ENCODE measurements at places on chromosomes 16 and 17. TPM values are rescaled to one million over a fixed set of nuclear protein-coding genes. Genes with fewer than 3 reads are reported as not detected.

DNA sequence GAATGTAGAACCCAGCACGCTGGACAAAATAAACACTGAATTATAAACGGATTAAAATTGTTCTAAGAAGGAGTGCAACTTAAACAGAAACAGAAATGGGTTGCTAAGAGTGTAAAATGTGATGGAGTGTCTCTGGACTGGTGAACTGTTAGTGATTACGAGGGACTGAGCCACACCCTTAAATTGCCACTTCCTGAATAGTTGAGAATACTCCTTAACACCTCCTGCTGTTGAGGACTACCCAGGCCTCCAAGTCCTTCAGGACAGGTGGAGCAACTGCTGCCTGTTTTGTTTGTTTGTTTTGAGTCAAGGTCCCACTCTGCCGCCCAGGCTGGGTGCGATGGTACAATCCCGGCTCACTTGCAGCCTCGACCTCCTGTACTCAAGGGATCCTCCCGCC, 25.8 kb upstream of the IRF8 start:
- no peak overlapping the region for H3K4me3 ChIP-seq
- no peak for DNase-seq
- no peaks in the 10 kb centered on the region for H3K4me1 ChIP-seq
- H3K27me3 ChIP-seq, result no peaks in the 10 kb centered on the region

GRCh38 chr16:50270510-50271147, 4.3 kb downstream of the ADCY7 start:
- H3K27ac ChIP-seq, result no peak overlapping the region
- no peaks in the 10 kb centered on the region for H3K27me3 ChIP-seq
- no peaks in the 10 kb centered on the region for H3K36me3 ChIP-seq
- DNase-seq, result no peak

DNA sequence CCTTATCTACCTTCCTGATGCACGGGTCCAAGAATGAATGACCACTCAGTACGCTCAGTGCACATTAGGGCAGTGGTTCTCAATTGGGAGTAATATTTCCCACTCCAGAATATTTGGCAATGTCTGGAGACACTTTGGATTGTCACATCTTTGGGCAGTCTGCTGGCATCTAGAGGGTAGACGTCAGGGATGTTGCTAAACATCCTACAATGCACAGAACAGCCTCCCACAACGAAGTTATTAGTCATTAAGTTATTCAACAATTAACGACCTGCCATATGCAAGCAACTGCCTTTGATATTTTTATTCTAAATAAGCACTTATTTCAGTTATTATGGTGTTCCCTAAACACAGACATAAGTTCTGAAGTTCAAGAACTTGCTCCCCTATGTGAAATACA, 669.3 kb downstream of the TOX3 start:
- H3K4me1 ChIP-seq, result no peaks in the 10 kb centered on the region
- no peaks in the 10 kb centered on the region for H3K36me3 ChIP-seq
- no peaks in the 10 kb centered on the region for H3K27me3 ChIP-seq

- H3K27ac ChIP-seq, result no peak overlapping the region
- peaks cover 1% of the 10 kb centered on the region for H3K36me3 ChIP-seq
- H3K4me3 ChIP-seq, result no peak overlapping the region
- H3K4me1 ChIP-seq, result peaks cover 17% of the 10 kb centered on the region
- H3K27me3 ChIP-seq, result no peaks in the 10 kb centered on the region
Observed at GRCh38 chr17:2705263-2705662, 6.3 kb downstream of the CLUH start.

GRCh38 chr17:8719291-8720246, 25.1 kb downstream of the CCDC42 start:
- no peak for DNase-seq
- no peaks in the 10 kb centered on the region for H3K4me1 ChIP-seq
- H3K27ac ChIP-seq, result no peak overlapping the region
- no peaks in the 10 kb centered on the region for H3K27me3 ChIP-seq

GRCh38 chr17:50604513-50604912, 30.2 kb upstream of the ABCC3 start:
- DNase-seq, result no peak
- H3K36me3 ChIP-seq, result no peaks in the 10 kb centered on the region
- no peak overlapping the region for H3K27ac ChIP-seq
- no peak overlapping the region for H3K4me3 ChIP-seq
- no peaks in the 10 kb centered on the region for H3K4me1 ChIP-seq

- H3K4me1 ChIP-seq, result no peaks in the 10 kb centered on the region
- H3K36me3 ChIP-seq, result no peaks in the 10 kb centered on the region
- no peak within 1 kb of the TSS for H3K4me3 ChIP-seq
- no peaks in the 10 kb centered on the region for H3K27me3 ChIP-seq
- H3K27ac ChIP-seq, result no peak within 1 kb of the TSS
- no peak for DNase-seq
Observed at GRCh38 chr17:2796164-2797125, at the start of gene RAP1GAP2. Gene RAP1GAP2 (plus strand): TSS chr17:2796438. CDS start chr17:2796528, 90 bp downstream.

DNA sequence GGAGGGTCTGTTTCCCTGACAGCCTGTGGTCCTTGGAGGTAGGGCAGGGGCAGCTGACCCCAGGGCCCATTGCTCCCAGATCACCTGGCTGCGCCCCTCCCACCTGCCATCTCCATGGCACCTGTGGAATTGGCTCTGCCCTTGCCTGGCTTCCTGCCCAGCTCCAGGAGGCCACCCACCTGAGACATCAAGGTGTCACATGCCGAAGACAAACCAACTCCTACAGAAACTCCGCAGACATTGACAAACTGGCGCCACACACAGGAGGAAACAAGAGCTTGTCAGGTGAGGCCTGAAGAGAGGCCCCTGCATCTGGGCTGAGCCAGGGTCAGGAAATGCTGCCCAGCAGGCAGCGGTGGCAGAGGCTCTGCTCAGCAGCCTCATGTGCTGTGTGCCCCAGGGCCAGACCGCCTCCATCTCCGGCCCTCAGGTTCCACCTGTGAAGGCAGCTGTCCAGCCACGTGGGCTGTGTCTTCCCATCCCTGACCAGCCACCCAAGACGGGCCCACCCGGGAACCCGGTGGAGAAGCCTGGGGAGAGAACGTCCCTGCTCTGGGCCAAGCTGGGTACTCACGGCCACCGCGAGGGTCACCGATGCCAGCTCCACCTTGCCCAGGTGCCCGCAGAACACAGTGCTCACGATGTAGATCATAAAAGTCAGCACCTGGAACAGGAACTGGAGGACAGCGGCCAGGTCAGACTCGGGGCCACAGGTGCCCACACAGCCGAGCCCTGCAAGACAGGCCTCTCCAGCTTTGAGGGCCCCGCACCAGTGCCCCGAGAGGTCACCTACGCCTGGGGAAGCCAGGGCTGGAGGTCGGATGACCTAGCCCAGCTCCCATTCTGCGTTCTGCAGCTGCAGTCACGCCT, 1.6 kb downstream of the SLC47A2 start:
- no peak overlapping the region for H3K4me3 ChIP-seq
- no peaks in the 10 kb centered on the region for H3K36me3 ChIP-seq
- no peak overlapping the region for H3K27ac ChIP-seq
- no peaks in the 10 kb centered on the region for H3K4me1 ChIP-seq

- peak overlapping the region; percentile 14 for H3K4me3 ChIP-seq
- peaks cover 5% of the 10 kb centered on the region for H3K4me1 ChIP-seq
- DNase-seq, result no peak
- no peaks in the 10 kb centered on the region for H3K36me3 ChIP-seq
Observed at GRCh38 chr17:27333410-27333980, 39.6 kb downstream of the WSB1 start.

GRCh38 chr17:26782153-26782552, 511.8 kb upstream of the WSB1 start:
- no peaks in the 10 kb centered on the region for H3K27me3 ChIP-seq
- H3K4me3 ChIP-seq, result no peak overlapping the region
- peak; percentile 24 for DNase-seq
- no peaks in the 10 kb centered on the region for H3K4me1 ChIP-seq

DNA sequence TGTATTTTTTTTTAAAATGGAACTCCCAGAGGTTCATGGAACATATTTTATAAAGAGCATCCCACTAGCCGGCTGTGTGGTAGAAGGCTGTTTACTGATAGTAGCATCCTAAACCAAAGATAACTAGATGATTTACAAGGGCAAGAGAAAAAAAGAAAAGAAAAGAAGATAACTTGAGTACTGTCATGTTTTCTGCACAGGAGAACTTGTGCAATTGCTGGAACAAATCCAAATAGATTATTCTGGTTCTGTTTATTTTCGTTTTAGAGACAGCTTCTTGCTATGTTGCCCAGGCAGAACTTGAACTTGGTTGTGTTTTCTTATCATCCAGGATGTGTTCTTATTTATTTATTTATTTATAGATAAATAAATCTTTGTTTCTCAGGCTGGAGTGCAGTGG, 20.9 kb upstream of the PPM1D start:
- H3K27me3 ChIP-seq, result no peaks in the 10 kb centered on the region
- no peak overlapping the region for H3K4me3 ChIP-seq
- no peak overlapping the region for H3K27ac ChIP-seq
- no peaks in the 10 kb centered on the region for H3K36me3 ChIP-seq
- DNase-seq, result no peak
- H3K4me1 ChIP-seq, result no peaks in the 10 kb centered on the region

GRCh38 chr17:28081467-28081866, 39.0 kb downstream of the NLK start:
- H3K36me3 ChIP-seq, result no peaks in the 10 kb centered on the region
- no peak overlapping the region for H3K4me3 ChIP-seq
- no peaks in the 10 kb centered on the region for H3K27me3 ChIP-seq
- H3K4me1 ChIP-seq, result peaks cover 21% of the 10 kb centered on the region
- H3K27ac ChIP-seq, result no peak overlapping the region

DNA sequence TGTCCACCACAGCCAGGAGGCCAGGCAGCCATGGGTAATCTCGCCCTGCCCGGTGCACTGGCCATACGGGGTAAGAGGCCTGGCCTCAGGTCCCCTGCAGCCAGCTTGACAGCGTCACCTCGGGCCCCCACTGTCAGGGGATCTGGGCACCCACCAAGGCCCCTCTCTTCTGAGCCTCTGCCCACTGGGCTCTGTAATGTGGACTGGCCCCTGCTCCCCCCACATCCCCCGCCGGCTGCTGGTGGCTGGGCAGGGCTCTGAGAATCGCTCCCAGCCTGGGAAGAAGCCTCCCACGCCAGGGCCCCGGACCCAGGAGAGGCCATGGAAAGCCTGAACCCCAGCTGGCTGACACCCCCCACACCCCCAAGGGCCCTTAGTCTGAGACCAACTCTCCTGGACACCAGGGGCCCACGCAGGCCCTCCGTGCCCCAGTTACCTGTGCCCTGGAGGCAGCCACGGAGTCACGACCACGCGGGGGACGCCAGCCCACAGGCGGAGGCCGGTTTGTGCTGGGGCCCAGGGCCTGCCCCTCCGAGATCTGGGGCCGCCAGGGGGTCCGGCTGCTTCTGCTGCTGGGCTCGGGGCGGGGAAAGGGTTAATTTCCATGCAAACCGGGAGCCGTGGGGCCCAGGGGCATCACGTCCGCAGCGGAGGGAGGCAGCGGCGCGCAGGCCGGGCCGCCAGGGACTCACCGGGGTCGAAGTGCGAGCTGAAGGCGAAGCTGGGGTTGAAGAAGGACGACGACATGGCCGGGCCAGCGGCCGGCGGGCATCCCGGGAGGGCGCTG, at the start of gene PVALEF:
Gene PVALEF, plus strand, starts transcription at position 262 of the 787 bp plus-strand sequence. CDS start 15,720 bp downstream, outside the sequence.
- H3K27ac ChIP-seq, result peak within 1 kb of the TSS; percentile 93
- peaks cover 21% of the 10 kb centered on the region for H3K4me1 ChIP-seq
- H3K4me3 ChIP-seq, result peak within 1 kb of the TSS; percentile 78
- no peaks in the 10 kb centered on the region for H3K27me3 ChIP-seq

GRCh38 chr16:16124438-16124837, 98.9 kb downstream of the ABCC6 start:
- H3K4me3 ChIP-seq, result no peak overlapping the region
- no peak for DNase-seq

DNA sequence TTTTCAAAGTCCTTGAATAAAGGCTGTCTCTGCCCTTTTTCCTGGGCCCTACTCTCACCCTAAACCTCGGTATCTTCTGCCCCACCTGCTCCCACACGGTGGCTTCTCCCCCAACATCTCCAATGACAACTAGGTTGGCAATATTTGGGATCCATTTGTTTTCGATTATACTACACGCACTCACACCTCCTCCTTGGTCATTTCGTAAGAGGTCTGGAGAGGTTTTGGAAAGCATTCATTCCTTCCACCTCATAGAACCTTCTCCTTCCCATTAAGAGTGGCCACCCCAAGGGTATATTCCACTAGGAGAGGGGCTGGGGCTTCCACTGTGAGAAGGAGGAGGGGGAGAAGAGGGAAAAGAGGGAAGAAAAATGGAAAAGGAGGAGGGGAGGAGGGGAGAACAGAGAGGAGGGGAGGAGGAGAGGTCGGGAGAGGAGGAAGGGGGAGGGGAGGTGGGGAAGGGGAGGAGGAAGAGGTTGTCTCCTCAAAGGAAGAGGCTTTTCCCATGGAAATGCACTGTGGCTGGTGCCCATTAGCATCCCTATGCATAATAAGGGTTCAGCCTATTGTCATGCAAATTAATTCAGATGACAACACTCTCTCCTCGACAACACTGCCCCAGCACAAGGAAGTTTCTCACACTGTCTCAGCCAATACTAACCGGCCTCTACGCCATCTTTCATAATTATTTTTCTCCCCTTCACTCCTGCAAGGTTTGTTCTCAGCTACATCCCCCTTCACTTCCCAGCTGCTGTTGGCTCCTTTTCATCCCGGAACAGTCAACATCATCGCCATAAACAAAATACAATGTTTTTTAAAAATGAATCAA, 30.0 kb downstream of the SOX9 start:
- no peak overlapping the region for H3K4me3 ChIP-seq
- no peaks in the 10 kb centered on the region for H3K36me3 ChIP-seq
- H3K4me1 ChIP-seq, result no peaks in the 10 kb centered on the region
- H3K27me3 ChIP-seq, result no peaks in the 10 kb centered on the region

GRCh38 chr17:58577696-58578095, 63.3 kb upstream of the MTMR4 start:
- H3K4me3 ChIP-seq, result no peak overlapping the region
- no peaks in the 10 kb centered on the region for H3K4me1 ChIP-seq
- H3K36me3 ChIP-seq, result no peaks in the 10 kb centered on the region
- H3K27me3 ChIP-seq, result no peaks in the 10 kb centered on the region

- no peak overlapping the region for H3K4me3 ChIP-seq
- peaks cover 3% of the 10 kb centered on the region for H3K4me1 ChIP-seq
- no peak overlapping the region for H3K27ac ChIP-seq
- no peaks in the 10 kb centered on the region for H3K27me3 ChIP-seq
- DNase-seq, result no peak
- no peaks in the 10 kb centered on the region for H3K36me3 ChIP-seq
Observed at GRCh38 chr17:81143200-81143527, 22.1 kb upstream of the PVALEF start.

Gene PRSS27
- total RNA-seq, result 0.51 TPM

Gene SRCIN1
- 7.5 TPM for total RNA-seq

Gene HBM
- not detected for total RNA-seq

Gene PPP1R27
- not detected for total RNA-seq

Gene MT1M
- total RNA-seq, result 10.8 TPM

Gene JPT2
- total RNA-seq, result 21.7 TPM

Gene WNT3
- 0.72 TPM for total RNA-seq

Gene NT5C
- 32.3 TPM for total RNA-seq

Gene CACNG4
- 0.16 TPM for total RNA-seq

Gene STX8
- 26.9 TPM for total RNA-seq

Gene SPNS2
- 17.9 TPM for total RNA-seq

All from pancreas (tissue), 10 donors.